ENCODE measurements at places on chromosomes 3 and 15. TPM values are rescaled to one million over a fixed set of nuclear protein-coding genes. Genes with fewer than 3 reads are reported as not detected.

GRCh38 chr15:91192285-91192684 lies 92.2 kb downstream of the SV2B start:
- no peak for DNase-seq

DNA sequence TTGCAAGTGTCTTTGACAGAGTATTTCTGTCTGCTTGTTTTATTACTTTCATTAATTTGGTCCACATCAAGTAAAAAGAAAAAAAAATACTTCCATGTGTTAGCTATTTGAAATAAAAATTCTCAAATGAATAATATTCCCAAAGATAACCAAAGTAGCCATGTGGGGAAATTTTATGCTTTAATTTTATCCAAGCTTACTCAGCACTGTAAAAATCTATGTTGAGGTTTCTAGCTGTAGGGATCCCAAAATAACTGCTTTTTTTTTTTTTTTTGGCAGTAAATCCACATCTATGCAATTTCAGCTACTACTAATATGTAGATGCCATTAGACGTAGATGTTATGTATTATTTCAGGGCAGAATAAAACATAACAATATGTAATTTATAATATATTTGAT lies 35.4 kb upstream of the CNTN6 start:
- no peak for DNase-seq

GRCh38 chr15:63010920-63011693 lies 31.4 kb upstream of the TPM1 start:
- DNase-seq: no peak

- DNase-seq: no peak
Measured at GRCh38 chr15:64536244-64536836, 76.0 kb downstream of the ZNF609 start.

DNA sequence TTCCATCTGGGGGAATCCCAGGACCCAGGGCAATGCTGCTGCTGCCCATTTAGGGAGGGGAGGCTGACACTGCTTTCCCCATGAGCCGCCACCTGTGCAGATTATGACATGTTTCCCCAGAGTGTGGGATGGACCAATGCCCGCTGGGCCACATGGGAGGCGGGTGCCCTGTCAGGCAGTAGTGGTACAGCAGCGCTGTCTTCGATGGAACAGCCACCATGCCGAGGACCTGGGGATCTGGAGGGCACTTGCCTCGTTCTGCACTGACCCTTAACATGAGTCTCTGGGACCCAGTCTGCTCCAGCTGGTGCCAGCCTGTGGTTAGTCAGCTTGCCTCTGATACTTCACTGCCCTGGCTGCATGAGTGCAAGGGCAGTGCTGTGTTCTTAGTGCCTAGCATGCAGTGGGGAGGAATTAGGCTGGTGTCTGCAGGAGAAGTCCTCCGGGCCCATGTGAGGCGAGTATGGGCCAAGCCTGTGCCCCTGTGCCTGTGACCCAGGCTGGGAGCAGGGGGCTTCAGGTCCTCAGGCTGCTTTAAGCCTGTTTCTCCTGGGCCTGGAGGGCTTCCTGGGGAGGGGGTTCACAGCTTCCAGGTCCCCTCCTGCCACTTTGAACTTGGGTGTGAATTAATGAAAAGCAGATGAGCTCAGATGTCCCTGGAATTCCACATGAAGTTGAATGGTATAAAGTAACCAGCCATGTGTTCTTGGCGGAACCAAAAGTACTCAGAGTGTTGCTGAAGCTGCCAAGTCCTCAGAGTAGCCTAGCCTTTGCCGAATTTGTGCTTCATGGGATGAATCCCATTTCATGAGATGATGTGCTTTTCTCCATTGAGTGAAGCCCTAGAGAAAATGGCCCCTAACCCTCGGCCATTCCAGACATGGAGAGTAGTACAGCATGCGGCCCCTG lies 22.9 kb downstream of the KLF13 start:
- no peak for DNase-seq

DNA sequence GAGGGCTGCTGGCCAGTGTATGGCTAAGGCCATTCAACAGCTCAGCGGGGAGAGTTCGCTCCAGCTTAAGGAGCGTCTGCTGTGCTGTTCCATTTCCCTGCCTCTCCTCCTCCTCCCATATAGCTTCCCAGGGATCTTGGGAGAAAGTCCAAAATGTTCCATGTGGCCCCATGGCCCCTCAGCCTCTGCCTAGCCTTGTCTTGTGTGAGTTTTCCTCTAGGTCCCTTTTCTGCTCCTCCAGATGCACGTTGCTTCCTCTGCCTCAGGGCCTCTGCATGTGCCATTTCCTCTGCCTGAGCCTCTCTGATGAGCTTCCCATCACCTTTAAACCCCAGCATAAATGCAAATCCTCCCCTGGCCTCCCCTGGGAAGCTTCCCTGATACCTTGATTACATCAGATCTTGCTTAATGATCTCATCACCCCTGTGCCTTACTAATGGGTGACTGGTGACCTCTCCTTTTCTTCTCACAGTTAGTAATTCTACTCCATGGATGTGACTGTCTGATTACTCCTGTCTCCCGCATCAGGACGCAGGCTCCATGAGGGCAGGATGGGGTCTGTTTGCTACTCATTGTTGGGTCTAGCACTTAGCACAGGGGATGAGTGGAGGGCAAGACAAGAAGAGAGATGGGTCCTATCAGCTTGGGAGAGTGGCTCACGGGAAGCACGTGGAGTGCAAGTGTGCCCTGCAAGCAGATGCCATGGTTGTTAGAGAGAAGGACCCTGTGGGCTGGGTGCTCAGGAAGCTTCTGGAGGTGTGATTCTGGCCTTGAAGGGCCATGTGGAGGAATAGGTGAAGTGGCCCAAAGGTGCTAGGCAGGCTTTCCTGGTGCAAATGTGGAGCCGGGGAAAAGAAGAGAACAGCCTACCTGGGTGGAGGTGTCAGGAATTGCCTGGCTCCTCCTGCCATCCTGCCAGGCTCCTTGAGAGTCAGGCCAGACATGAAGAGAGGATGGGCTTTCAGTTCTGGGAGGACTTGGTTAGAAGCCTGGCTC lies 23.8 kb downstream of the ITGA11 start:
- no peak for DNase-seq

Gene ZFYVE19
- 31.9 TPM for polyA plus RNA-seq

Gene ATP13A5
- polyA plus RNA-seq: 0.69 TPM

GRCh38 chr15:90883526-90883975 lies 753 bp upstream of the FES start:
- no peak for DNase-seq

Gene SUCNR1
- polyA plus RNA-seq: 0.14 TPM

Gene CASR
- 0.13 TPM for polyA plus RNA-seq

Gene MOBP
- 0.16 TPM for polyA plus RNA-seq

Gene DNASE1L3
- 2.8 TPM for polyA plus RNA-seq

Gene RTP1
- not detected for polyA plus RNA-seq

GRCh38 chr3:144429719-144430121 lies 458.1 kb downstream of the DIPK2A start:
- DNase-seq: no peak

GRCh38 chr3:75737831-75738493 lies 47.4 kb downstream of the ZNF717 start:
- no peak for DNase-seq

- peak; percentile 17 for DNase-seq
Measured at GRCh38 chr3:42264399-42265058, 1.5 kb downstream of the CCK start.

DNA sequence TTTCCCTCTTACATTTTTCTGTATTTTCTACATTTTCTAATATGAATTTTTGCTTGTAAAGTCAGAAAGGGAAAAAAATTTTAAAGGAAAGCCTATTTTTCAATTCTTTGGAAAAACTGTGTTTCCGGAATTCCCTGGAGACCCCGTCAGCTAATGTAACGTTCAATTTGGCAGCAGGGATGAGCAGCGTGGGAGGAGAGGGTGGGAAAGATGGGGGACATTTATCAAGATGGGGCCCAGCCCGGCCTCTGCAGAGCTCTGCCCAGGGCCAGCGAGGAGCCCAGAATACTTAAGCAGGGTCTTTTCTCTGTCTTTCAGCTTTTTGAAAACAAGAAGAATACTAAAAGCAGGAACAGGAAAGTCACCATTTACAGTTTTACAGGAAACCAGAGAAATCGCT lies 129.0 kb downstream of the LRRK1 start:
- no peak for DNase-seq

DNA sequence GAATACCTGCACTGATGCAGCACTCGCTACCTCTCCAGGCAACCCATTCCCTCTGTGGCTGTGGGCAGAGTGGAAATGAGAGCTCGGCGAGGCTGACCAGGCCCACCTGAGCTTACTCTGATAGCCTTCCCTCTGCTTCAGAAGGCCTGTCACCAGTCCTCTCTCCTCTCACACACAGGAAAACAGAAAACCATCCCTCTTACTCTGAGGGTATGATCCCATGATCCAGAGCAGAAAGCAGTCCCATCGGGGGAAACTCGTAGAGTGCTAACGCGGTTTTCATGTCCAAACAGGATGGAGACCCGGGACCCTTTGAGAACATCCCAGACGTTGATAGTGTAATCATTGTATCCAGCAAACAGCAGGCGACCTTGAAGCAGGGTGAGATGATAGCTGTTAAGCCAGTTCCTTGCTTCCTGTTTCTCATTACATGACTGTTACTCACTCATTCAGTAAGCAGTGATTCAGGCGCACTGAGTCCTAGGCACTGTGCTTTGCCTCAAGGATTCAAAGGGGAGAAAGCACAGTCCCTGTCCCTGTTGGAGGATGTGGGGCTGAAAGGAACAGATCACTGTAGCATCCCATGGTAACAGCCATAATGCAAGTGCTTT lies 11.8 kb upstream of the BCL2L10 start:
- no peak for DNase-seq

- no peak for DNase-seq
Measured at GRCh38 chr3:186352369-186352768, 9.7 kb downstream of the DGKG start.

Gene DPPA2
- not detected for polyA plus RNA-seq

DNA sequence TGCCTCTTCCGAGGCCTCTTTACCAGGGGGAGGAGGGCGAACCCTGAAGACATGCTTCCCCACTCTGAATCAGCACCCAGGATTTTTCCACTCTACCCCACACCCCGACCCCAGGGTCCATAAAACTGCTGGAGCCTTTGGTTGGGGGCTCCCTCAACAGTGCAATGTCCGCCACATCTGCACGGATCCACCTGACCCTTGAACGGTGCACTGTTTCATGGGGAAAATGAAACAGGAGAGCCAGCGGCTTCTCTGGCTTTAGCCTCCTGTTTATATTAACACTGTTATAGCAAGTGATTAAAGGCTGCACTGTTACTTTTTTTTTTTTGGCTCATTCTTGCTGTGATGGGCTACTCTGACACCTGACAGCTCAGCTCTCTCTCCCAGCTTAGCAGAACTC lies 124.1 kb upstream of the DLG1 start:
- DNase-seq: no peak

Gene TRPM1
- polyA plus RNA-seq: not detected

GRCh38 chr3:46959161-46959511 lies 17.4 kb downstream of the CCDC12 start:
- no peak for DNase-seq

Gene ETV5
- polyA plus RNA-seq: 296 TPM

- no peak for DNase-seq
Measured at GRCh38 chr3:171883257-171883892, 40.2 kb downstream of the TMEM212 start.

DNA sequence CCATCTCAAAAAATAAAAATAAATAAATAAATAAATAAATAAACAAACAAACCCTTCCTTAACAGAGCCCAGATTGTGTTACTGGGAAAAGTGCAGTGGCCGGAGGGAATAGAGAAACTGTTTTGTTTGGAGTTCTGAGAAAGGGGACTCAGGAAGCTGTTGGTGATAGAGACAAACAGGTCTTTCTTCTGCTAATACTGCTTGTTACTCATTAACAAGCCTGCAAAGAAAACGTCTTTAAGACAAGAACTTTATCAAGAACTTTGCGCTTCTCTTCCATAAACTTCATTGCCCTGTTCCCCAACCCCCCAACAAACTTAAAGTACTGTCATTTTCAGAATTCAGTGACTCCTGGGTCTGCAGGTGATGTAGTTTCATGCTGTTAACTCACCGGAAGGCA lies 68.8 kb upstream of the GSK3B start:
- no peak for DNase-seq

Gene CAMP
- 2.2 TPM for polyA plus RNA-seq

GRCh38 chr3:131072845-131073244 lies 46.2 kb downstream of the NEK11 start:
- no peak for DNase-seq

Gene RTP3
- polyA plus RNA-seq: not detected

DNA sequence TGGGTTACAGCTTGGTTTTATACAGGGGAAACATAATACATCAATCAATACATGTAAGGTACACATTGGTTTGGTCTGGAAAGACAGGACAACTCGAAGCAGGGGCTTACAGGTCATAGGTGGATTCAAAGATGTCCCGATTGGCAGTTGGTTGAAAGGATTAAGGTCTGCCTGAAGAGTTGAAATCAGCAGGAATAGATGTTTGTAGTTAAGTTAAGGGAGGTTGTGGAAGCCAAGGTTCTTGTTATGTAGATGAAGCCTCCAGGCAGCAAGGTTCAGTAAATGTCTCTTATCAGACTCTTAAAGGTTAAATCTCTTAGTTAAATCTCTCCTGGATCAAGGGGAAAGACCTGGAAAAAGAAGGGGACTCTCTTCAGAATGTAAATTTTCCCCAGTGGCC lies 58.4 kb upstream of the MINAR1 start:
- DNase-seq: no peak

DNA sequence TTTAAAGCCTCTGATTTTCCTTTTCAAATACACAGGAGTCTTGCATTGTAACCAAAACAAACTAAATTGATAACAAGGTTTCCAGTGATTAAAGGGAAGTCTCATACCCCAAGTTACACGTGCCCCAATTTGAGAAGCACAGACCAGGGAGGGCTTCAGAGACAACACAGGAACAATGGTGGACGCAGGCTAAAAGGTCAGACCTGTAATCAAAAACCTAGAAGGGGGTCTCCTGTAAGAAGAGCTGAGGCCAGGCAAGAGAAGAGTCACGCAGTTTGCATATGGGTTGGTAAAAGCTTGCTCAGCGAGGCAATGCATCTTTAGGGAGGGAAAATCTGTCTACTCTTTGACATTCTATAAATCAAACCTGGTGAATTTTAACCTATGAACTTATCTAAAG lies 58.6 kb upstream of the MCF2L2 start:
- no peak for DNase-seq

DNA sequence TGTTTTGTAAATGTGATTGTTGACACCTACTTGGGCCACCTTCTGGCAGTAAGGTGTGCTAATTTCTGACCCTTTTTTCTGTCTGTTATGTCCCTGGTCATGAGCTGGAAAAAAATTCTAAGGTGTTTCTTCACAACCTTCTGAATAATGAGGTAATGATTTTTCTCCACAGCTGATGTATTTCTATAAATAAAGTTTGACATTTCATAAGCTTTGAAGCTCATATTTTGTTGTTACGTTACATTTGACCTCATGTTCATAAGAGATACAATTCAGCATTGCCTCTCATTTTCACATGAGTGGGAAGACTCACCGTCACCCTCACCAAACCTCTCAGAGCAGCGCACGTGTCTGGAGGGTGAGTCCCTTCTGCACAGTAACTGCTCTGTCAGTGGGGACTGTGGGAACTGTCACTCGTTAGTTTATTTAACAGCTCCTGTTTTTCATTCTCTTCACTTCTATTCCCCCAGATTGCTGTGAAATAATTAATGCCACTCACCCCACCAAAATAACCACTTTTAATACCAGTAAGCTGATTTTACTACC lies 140.9 kb downstream of the PLCL2 start:
- DNase-seq: no peak

- no peak for DNase-seq
Measured at GRCh38 chr15:67720556-67721175, 104.6 kb upstream of the SKOR1 start.

GRCh38 chr3:61371123-61371522 lies 119.9 kb upstream of the FHIT start:
- peak; percentile 22 for DNase-seq

GRCh38 chr3:10683106-10683505 lies 132.9 kb upstream of the SLC6A11 start:
- no peak for DNase-seq

Measured in right lung (tissue), 10 donors.